Aorta (tissue), 5 donors: ENCODE measurements at places on chromosomes 2 and 18. TPM values are rescaled to one million over a fixed set of nuclear protein-coding genes. Genes with fewer than 3 reads are reported as not detected.

GALNT14 gene
- total RNA-seq = 1.2 TPM

IGFBP5 gene
- total RNA-seq = 1,222 TPM

RBM44 gene
- total RNA-seq = 3.2 TPM

TBR1 gene
- not detected for total RNA-seq

TMEM17 gene
- 1.1 TPM for total RNA-seq

CCBE1 gene
- 0.36 TPM for total RNA-seq

CERS6 gene
- 8.3 TPM for total RNA-seq

- no peak for DNase-seq
Observed at GRCh38 chr2:46010925-46011490, 286.2 kb upstream of the EPAS1 start.

GRCh38 chr2:231611273-231612108, 18.8 kb downstream of the TEX44 start:
- peak; percentile 77 for DNase-seq

DNA sequence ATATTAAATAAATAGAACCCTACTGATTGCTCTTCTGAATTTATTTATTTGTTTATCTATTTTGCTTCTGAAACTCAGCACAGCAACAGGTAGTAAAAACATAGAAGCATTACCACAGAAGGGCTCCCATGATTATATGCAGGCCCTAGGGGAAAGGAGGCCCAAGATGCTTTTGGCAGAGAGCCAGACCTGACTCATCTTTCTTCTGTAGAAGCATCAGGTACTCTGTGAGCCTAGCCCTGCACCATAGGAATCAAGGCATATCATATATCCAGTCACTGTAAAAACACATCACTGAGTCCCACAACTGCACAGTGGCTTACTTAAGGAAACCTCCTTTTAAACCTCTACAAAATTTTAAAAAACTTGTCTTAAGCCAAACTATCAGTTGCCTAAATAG, 1.8 kb downstream of the SCN9A start:
- DNase-seq = no peak

DNA sequence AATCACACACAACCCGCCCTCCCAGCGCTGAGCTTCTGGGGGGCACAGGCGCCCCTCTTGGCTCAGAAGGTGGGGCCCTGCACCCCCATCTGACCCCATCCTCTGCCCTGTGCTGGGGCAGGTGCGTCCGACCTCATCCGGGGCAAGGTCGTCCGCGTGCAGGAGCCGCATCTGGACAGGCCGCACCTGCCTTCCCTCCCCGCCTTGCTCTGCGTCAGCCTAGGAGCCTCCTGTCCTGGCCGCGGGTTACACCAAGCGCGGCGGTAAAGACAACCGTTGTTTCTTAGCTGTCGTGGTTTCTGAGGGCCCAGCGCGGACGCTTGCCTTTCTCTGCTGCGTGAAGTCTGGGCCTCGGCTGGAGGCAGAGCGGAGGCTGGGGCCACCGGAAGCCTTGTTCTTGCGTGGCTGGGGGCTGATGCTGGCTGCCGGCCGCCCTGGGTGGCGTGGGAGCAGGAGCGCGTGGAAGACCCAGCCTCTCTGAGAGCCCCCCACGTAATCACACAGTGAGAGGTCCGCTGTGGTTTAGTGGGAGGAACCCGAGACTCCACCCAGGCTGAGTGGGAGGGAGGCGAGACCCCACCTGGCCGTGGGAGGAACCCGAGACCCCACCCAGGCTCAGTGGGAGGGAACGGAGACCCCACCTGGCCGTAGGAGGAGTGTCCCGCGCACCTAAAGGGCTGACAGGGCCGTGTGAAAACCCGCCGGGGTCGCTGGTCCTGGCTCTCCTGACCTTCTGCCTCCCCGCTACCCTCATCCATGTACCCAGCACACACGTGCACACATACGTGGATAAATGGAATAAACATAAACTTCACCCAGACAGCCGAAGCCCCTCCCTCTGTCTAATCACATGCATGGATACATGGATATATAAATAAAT, 51.8 kb downstream of the KCNG2 start:
- DNase-seq = peak; percentile 44

- DNase-seq = no peak
Observed at GRCh38 chr18:59885579-59886163, 14.1 kb upstream of the PMAIP1 start.

DNA sequence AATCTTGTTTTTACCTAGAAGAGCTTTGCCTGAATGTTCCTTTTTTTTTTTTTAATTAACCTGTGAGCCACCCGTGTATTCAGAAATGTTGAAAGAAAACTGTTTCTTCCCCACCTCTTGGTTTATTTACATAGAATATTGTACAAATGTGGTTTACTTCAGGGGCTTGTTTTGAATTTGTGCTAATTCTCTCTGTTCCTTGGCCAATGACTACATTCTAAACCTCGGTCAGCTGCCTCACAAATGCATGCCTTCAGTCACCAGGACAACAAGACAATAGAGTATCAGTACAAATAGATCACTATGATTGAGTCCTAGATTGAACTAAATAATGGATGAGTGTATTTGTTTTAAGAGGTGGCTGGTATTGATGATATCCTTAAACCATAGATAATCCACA, 36.0 kb downstream of the AGFG1 start:
- DNase-seq = no peak

DNA sequence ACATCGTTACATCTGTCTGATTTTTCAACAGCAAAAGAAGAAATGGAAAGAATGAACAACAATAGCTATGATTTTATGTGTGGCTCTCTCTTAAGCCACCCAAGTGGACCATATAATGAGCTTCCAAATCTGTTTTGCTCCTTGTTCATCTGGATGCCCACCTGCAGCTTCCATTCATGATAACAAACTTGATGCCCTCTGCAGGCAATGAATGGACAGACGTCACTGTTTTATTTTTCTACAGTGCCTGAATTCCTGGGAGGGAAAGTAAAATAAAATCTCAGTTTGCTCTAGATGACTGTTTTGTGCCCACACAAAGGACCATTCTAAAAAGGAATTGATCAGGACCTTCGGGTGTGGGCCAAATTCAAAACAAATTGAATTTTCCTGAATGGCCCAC, 5.0 kb downstream of the MREG start:
- no peak for DNase-seq

DNA sequence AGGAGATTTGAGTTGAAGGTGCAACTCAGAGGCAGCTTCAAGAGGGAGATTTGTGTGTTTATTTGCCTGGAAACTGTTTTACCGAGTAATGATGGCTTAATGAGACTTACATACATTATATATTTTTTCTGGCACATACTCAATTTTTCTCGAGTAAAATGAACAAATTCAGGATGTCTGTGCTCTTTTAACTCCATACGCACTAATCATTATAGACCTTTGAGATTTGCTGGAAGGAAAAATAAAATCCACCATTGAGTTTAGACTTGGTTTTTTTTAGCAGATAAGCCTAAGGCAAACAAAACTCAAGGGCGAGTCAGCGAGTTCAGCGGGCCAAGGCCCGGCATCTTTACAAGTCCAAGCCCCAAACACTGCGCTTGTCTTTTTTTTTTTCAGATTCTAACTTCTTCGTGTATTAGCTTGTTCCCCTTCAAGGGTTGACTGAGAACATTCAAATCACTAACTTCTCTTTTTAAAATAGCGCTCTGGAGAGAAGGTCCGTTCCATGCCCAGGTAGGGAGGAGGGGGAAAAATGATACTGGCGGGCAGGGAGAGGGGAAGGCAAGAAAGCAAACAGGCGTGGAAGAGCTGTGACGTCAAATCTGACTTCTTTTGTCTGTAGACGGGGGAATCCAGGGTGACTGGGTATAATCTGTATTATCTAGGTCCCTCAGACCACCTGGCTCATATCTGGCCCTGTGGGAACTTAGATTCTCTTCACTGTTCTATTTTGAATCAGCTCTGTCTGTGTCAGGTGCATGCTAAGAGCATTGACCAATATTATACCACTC, 72.7 kb upstream of the MAP3K20 start:
- DNase-seq = no peak

DNA sequence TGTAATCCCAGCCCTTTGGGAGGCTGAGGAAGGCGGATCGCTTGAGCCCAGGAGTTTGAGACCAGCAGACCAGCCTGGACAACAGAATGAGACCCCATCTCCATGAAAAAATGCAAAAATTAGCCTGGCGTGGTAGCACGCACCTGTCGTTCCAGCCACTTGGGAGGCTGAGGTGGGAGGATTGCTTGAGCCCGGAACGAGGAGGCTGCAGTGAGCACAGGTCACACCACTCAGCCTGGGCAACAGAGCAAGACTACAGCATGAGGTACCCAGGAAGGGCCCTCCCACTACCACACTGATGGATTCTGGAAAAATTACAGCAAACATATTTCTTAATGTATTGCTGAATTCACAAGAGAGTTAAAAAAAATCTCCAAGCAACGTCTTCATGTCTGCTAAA, 56.3 kb upstream of the HPCAL1 start:
- DNase-seq = no peak

DNA sequence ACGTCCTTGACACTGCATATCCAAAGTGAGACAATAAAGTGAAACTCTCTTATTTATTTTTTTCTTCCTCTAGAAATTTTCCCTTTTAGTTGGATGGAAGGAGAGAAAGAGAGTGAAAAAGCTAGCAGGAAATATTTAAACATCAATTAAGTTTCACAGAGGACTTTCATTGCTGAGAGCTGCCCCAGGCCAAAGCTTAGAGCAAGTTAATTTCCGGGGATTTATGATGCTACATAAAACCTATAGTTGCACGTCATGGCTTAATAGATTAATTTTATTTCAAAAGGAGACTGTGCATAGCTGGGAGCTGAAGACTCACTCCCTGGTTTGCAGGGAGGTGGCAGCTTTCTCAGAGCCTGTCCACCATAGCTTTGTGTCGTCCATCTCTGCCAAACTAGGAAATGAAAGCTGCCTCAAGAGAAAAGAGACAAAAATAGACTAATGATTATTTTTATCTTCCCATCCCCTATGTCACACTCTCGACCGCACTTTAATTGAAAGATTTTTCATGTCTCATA, 323.3 kb upstream of the RAB6C start:
- DNase-seq = no peak

DNA sequence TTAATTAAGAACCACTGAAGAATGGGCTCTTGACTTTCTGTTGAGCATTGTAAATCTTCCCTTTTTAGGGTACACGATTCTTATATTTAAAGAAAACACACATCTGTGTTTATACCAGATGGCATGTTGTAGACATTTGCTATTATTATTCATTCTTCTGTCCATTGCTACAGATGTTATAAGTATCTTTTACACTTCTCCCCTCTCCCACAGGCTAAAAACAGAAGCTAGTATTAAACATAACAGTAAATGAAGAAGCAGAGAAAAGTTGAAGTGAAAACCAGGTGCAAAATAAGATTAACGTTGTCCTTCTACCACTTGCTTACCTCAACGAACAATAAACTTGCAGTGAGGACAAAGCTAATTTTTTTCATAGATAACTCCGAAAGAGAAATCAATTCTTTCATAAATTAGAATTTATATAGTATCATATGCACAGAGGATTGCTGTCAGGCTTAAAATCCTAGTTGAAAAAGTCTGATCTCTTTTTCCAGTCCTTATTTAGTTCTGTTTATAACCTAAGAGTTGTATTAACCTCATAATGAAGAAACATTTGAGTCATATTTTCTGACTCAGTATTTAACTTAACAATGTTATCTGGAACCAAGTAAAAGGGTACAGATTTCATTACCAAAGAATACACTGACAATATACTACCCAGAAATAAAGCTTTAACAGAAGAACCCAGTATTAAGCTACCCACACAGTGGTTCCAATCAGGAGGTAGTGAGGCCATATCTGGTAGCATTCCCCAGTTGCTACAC, 16.4 kb upstream of the ZNF385B start:
- no peak for DNase-seq

GRCh38 chr2:217838409-217838831, 164.4 kb downstream of the TNS1 start:
- no peak for DNase-seq

- peak; percentile 86 for DNase-seq
Observed at GRCh38 chr2:19812166-19812565, 89.6 kb downstream of the TTC32 start.

DNA sequence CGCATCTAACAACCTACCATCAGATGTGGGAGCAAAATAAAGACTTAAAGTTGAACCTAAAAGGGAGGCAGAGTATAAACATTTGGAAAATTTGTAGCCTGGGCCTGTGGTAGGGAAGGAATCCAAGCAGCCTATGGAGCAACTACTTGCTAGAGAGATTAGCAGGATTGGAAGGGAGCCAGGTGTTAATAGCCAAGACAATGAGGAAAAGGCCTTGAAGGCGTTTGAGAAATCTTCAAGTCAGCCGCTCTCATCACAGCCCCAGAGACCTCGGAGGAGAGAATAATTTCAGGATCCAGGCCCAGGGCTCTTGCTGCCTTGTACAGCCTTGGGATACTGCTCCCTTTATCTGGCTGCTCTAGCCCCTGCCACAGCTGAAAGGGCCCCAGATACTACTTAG, 219.7 kb downstream of the THSD7B start:
- DNase-seq = no peak

DNA sequence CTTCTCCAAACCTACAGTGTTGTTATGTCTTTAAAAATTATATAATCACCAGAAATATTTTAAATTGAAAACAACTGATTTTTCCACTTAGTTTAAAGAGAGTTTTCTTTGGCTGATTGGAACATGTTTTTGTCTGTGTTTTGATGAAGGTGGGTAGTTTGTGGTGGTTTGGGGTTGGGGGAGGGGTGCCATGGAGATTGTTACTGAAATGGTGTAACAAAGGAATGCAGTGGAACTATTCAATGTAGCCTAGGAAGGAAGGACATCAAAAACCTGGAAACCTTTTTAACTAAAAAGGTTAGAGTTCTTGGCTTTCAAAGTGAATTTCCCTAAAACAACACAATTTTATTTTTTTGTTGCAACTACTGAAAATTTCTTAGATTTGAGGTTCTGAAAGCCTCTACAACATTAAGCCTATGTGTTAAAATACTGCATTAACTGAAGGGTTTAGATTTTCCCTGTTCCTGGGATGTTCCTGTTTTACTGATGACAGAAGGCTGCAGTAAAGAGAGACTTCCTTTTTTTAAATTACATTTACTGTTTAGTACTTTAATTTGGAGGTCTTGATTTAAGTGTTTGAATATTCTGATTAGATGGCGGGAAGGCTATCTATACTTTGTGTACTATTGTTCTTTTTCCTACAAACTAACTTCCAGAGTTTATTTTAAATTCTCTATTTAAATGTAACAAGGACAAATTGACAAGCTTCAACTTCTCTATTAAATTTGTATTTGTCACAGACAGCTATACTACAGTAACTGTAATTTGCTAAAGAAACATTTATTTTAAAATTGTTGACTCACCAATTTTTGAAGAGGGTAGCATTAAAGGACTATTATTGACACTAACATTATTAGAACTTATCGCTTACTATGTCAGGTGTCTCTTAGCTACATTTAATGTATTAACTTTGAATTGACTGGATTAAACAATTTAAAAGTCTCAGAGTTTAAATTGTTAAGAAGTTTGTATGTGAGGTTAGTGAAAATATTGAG, 87.7 kb downstream of the LIMS1 start:
- no peak for DNase-seq
